ELF-1 (cell line): ENCODE measurements at places on chromosomes 7 and 10.

DNA sequence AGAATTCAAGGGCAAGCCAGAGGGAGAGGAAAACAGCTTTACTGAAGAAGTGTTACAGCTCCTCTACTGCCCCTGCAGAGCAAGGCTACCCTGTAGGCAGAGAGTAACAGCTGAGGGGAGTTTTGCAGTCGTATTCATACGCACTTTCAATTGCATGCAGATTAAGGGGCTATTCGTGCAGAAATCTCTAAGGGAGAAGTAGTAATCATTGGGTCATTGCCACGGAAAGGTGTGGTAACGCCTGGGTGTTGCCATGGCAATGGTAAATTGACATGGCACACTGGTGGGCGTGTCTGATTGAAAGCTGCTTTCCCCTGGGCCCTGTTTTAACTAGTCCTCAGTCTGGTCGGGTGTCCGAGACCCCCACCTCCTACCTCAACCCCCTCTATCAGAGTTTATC, 227.2 kb downstream of the NSUN6 start:
- no peak for DNase-seq

- no peak for DNase-seq
Measured at GRCh38 chr10:87507879-87508483, 3.3 kb downstream of the MINPP1 start.

- no peak for DNase-seq
Measured at GRCh38 chr10:63825111-63825510, 303.9 kb downstream of the REEP3 start.

- DNase-seq: no peak
Measured at GRCh38 chr10:74175510-74176379, 24.7 kb downstream of the ADK start.

- peak; percentile 78 for DNase-seq
Measured at GRCh38 chr10:11684717-11685645, 57.2 kb upstream of the ECHDC3 start.

- DNase-seq: no peak
Measured at GRCh38 chr10:60384708-60385398, 4.8 kb downstream of the ANK3 start.

GRCh38 chr10:44363716-44364115, 21.2 kb downstream of the CXCL12 start:
- DNase-seq: no peak

DNA sequence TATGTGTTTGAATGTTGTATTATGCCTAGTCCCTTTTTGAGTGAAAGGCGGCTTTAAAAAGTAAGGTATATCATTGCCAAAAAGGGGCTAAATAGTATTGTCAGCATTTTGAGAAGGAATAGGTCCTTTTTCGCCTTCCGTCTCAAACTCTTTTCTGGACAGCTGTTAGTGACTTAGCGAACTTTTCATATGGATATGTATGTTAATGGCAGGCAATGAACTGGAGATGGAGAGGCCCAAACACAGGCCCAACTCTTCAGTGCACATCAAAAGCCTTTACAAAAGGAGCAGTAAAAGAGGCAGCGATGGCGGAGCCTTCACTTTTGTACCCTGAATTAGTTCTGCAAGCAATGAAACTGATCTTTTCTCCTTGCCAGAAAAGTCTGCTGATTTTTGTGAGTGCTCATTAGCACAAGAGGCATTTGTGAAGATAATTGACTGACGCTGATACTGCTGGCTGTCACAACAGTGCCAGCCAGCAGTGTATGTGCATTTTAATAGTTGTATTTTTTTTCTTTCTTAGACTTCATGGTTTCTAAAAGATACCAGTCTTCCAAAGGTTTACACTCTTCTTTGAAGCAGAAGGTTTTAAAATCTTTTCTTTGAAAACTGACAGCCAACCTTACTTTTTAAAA, 243.7 kb upstream of the SP8 start:
- DNase-seq: peak; percentile 66

GRCh38 chr7:135509589-135509838, 388 bp downstream of the CNOT4 start:
- no peak for DNase-seq

DNA sequence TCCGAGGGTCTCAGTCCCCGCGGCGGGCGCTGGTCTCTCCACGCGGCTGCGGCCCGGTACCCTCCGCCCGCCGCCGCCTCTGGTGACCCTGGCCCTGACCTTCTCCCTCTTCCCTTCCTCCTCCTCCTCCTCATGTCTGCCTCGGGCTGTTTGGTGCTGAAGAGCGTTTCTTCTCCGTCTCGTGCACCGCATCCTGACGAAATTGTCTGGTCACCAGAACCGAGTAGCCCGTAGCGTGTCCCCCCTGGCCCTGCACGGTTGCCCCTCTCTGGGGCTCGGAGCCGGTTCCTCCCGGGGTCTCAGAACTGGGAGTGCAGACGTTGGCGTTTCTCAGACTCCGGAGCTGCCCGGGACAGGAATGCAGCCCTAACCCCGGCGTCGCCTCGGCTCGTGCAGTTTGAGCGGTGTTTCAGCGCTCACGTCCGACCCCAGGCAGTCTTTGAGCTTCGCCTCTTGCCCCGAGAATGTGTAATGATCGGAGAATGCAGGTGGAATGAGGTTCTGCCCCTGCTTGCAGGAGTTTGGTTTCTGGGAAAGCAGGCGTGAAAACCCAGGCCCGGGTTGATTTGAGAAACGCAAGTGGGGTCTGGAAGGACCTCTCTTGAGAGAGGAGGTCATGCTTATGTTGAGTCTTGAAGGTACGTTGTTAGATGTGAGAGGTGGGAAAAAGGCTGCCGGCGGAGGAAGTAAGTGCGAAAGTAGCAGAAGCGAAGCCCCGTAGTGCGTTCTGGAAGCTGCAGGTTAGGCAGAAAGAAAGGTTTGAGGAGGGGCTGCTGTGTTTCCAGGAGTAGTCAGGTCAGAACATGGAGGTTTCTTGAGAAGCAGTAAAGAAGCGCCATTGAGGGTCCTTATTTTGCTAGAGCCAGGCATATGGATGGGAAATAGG, 743 bp downstream of the RBM17 start:
- DNase-seq: peak; percentile 82

DNA sequence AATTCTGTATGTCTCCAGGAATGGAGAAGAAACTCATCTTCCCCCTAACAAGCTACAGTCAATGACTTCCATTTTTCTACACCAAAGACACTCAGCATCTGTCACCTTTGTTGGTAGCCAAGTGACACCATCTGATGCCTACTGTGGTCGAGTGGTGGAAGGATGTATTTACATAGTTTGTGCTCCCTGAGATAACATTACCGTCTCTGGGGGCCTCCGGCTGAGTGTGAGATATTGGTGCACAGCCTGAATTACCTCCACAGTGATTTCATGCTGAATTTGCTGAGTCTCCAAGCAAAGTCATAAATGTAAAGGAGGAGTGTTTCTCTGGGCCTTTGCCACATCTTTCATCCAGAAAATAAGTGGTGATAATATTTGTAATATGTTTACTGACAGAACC, 114.0 kb downstream of the GRID1 start:
- no peak for DNase-seq

- no peak for DNase-seq
Measured at GRCh38 chr10:65518379-65518778, 1407.5 kb upstream of the LRRTM3 start.

GRCh38 chr7:85125651-85126131, 61.2 kb downstream of the SEMA3D start:
- no peak for DNase-seq

- no peak for DNase-seq
Measured at GRCh38 chr7:157545681-157546060, 208.9 kb downstream of the DNAJB6 start.

DNA sequence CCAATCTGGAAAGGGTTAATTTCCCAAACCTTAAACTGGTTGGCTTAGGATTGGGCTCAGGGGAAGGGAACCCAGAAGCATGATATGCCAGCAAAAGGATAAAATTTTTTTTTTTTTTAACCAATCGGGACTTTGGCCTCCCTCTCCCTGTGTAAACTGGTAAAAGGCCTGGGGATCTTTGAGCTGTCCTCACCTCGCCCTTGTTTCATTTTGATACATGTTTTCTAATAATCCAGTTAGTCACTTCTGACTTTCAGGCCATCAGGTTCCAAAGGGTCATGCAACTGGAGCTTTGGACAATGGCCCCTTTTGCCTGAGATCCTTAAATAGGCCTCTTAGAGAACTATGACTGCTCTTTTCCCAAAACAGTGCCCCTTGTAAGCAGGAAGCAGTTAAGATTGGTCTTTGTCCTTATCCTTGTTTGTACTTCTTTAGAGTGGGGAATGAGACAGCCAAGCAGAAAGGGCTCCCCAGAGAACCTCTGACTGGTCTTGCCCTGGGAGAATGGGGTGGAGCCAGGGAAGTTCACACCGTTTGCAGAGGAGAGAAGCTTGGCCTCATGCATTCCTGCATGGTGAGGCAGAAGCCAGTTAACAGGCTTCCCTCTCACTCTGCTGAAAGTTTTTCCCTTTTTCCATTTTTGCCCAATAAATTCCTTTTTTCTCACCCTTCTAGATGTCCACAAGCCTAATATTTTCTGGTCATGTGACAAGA, 424.2 kb upstream of the CNTNAP2 start:
- DNase-seq: no peak
